ENCODE measurements at places on chromosomes 2 and 18.

DNA sequence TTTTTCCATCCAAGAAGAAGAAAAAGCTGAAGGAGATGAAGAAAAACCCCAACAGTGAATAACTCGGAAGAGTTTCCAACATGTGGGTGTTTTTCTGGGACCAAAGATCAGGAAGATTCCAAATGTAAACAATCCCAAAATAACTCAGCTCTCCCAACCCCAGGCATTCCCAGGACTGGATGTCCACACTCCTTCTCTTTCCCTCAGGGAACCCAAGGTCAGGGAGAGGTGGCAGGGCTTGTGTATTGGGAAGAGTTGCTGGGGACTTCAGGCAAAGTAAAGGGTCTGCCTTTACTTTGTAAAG is 268.0 kb downstream of the DYSF start:
- no peak for DNase-seq

GRCh38 chr2:197705912-197706838 is 1.0 kb downstream of the MARS2 start:
- DNase-seq = peak; percentile 11

DNA sequence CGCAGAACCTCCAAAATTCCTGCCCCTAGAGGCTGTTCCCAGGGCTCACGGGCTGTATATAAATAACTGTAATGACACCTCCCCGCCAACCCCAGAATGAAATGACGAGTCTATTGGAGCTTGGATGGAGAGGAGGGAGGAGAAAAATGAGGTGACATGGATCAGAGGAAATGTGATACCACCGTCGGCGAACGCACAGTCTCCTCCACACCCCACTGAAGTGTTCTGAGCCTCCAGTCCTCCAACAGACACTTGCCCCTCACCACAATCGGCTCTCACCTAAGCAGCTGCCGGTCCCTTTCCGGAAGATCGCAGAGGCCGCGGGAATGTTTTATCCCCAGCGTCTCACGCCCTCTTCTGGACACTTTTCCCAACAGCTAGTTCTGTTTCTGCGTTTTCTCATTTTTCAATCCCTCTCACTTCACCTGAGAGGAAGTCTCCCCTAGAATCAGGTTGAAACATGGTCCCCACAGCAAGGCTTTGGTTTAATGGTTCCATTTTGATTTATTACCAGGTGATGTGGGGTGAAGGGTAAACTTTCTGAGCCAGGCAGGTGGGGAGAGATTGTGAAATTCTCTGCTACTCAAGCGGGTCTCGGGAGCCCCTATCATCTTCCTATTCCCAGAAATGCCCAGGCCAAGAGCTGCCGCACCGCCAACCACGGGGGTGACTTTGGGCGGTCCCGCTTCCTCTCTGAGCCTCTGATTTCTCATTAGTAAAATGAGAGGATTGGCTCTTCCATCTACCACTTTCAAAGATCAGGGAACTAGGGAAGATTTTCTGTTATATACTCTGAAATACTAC is 9.1 kb upstream of the MYO5B start:
- DNase-seq = peak; percentile 6

DNA sequence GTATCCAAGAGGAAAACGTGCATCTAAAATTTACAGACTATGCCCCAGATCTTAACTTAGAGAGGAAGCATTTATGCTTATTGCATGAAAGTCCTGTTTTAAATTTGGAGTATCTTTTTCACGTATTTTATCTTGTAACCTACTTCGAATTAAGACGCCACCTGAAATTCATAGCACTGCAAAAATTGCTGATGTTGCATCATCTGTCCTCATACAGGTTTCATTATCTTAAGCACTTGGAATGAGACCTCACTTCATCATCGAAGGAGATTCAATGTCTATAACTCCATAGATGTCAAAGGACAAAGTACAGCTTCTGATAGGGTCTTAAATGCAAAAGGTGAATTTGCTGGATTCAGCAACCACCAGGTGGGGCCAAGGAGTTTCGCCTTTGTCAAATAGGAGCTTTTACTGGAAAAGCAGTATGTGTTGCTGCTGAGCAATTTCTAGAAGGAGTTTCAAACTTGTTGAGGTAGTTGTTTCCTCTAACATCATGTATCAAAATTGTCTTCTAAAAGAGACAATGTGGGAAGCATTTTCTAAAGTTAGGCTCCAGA is 106.4 kb upstream of the CCDC85A start:
- DNase-seq = no peak

GRCh38 chr2:81858998-81859397 is 1554.4 kb upstream of the LRRTM1 start:
- no peak for DNase-seq

DNA sequence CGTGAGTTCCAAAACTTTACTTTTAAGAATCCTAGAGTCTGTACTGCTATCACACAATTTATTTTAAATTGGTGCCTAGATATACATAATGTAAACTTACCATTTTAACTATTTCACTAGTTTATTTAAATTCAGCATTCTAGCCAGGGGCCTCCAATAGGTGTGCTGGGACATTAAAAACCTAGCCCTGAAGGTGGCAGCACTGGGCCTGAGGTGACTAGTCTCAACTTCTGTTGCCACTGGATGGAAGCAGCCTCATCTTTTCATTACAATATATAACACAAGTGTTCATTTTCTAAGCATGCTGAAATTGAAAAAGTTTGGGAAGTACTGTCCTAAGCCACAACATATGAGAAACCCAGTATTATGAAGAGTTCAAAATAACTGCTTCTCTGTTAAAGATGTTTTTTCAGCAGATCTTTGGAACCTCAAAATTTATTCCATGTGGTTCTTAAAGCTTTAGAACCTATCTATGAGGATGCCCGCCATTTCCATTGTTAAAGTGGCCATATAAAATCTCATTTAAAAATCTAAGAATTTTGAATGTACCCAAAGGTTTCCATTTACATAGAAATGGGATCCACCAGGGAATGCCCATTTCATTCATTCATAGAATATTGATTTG is 2.9 kb upstream of the RBBP8 start:
- peak; percentile 84 for DNase-seq

DNA sequence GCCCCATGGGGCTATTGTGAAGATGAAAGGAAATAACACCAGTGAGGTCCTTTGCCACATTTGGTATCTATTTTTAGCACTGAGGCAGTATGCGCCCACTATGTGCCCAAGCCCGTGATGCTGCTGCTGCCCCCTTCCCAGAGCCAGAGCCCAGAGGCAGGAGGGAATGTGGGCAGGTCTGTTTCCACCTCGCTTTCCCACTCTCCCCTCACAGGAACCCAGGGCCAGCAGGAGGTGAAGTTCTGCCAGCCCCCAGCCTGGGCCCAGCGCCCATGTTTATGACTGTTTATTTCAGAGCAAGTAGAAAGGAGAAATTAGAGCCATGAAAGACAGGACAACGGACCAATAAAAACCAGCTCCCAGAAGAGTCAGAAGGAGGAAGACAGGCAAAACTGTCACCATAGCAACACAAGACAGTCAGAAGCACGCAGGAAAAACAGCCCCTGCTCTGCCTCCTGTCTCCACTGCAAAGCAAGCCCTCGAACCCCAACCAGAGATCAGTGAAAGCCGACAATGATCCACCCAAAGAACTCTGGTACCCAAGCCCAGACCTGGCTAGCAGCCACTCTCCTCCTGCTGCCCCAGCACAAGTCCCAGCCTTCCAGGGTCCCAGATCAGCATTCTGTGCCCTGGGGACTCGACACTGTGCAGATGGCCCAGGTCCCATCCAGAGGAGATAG is 1.4 kb downstream of the CYRIA start:
- DNase-seq = peak; percentile 42

GRCh38 chr2:18623782-18624181 is 34.4 kb upstream of the NT5C1B start:
- DNase-seq = no peak

DNA sequence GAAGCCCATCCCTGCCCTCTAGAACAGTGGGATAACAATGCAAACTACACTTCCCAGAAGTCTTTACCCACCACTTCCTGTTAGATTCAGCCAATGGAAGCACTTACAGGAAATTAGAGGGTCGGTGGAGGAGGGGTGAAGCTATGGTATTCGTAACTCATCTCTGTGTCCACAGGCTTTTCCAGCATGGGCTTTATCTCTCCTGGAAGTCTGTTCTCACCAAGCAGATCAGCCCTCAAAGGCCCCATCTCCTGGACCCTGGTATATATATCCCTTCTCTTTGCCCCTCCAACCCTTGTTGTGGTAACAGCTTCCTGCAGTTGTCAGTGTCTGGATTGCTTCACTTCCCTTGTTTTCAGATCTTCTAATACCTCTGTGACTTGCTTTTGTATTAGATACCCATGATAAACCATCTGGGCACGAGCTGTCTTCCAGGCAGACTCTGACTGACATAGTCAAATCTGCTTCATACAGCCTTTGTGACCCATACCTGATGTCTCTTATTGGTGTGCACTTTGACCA is 475.0 kb upstream of the POU3F3 start:
- peak; percentile 16 for DNase-seq

Data from CD4-positive, alpha-beta T cell treated with Interleukin-10 for 1 hour (primary cell).